Daoy (cell line): ENCODE measurements at places on chromosomes 7 and 10. TPM values are rescaled to one million over a fixed set of nuclear protein-coding genes. Genes with fewer than 3 reads are reported as not detected.
A peak's percentile ranks its signal among the peaks of the same experiment; 100 is the strongest.

SAMD8 gene
- 6.7 and 8.7 TPM in 2 replicates for total RNA-seq

SNCG gene
- total RNA-seq = 1.7 TPM in 1 of 2 replicates, not detected in the other

CPA2 gene
- total RNA-seq = 0.11 TPM in 1 of 2 replicates, not detected in the other

- DNase-seq = peak; percentile 67
Measured at GRCh38 chr10:129962031-129962871, 1.8 kb downstream of the EBF3 start.

DNA sequence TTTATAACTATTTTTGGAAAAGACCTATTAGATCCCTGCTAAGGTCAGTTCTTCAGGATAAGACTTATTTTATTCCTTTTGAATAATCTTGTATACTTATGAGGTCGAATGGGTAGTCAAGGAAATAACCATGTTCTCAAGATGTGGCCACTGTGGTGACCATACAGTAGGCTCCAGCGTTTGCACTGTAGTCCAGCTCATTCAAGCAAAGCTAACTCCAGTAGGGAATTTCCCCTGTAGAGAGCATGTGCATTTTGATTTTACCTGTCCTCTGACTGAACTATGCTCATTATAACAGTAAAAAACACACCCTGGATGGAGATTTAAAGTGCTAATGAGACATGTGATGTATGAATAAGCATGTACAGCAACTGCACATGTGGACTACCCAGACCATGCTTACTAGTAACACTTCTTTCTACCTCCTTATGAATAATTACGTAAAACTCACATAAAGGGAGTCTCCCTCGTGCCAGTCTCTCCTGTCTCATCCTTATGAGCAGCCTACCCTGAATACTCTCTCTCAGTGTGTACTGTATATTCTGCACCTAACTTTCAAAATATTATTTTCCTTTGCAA lies 32.4 kb upstream of the SEMA3E start:
- DNase-seq = no peak

DNA sequence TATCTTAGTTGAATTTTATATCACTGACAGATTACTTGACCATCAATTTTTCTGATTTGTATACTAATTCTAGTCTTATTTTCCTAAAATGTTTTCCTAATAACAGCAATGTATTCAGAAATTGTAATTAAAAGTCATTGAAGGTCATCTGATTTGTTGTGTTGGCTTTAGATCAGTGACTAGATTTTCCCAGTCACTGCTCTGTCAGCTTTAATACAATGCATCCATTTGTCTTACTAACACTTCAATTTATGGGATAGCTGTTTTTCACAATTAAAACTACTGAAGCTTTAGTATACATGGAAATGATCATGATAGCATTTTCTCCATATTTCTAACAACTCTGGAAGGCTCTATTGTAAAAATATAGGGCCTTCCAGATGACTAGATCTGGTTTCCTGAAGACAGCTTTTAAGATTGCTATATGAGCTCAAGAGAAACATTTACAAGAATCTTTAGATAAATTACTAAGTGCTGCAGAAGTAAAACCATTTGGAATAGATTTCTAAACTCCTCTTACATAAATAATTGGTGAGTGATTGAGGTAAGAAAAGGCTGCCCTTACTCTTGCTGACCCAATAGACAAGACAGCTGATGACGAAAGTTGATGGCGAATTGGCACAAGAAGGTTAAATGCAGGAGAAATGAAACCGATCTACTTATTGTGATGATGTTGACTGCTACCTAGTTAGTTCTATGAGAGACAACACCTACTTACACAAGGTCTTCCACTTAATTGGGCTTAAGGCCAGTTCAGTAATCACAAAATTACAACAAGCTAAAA lies 74.1 kb downstream of the LRRTM3 start:
- DNase-seq = no peak

DNA sequence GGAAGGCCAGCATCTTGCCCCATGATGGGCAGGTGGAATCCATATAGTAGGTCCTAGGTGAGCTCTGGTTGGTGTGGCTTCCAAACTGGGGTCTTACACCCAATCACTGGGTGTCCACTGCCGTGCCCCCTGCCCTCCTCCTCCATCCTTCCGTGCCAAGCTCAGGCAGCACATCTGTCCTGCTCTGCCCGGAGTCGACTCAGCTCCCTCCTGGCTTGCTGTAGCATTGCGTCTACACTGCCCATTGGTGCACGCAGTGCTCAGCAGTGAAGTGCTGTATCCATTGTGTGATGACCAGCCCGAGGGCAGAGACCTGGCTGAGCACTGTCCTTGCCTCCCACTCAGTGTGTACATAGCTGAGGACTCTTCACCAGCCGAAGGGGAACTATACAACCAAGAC lies 148.4 kb downstream of the ADAM12 start:
- DNase-seq = no peak

- peak; percentile 10 for DNase-seq
Measured at GRCh38 chr7:127770885-127771284, 118.9 kb downstream of the SND1 start.

DNA sequence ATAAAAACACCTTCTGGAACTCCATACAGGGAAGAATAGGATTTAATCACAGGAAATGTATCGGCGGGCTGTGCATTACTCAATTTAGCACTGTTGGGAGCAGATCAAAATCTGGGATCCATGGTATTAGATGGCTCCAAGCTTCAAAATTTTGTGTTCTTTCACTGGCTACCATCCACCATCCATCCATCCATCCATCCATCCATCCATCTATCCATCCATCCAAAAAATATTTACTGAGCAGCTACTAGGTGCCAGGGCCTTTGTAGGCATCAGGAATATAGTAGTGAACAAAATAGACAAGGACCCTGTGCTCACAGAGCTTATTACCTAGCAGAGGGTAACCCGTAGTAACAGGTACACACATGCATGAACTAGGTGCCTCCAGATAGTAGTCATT lies 280.2 kb downstream of the CCDC3 start:
- DNase-seq = no peak

DNA sequence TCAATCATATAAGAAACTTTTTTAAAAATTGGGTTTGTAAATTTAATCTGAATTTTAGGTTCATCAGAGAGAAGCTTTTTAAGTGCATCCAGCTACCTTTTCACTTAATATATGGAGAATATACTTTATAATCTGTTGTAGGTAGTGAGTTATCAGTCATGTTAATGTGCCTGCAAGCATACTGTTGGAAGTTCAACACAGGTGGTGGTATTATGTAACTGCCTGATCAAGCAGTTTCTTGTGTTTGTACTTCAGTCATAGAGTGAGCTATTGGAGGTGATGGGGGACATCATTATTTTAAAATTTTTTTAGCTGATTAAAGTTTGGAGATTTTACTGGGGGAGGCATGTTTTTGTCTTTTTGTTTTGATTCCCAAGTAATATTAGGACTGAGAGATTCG lies 2.5 kb downstream of the TNKS2 start:
- DNase-seq = no peak

DNA sequence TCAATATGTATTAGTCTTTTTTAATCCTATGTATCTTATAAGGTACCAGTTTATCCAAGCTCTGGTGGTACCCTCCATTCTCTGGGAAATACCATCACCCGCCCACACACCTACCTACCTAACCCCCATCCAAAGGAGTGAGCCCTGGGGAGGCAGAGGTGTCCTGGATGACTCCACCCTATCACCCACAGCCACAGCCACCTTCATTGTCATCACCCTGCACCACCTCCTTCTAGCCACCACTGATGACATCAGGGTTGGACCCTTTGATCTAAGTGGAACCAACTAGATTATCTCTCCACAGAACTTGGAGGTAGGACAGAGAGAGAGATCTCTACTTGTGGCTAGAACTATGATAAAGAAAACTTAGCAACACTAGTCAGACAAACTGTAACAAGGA lies 259.4 kb downstream of the PARD3 start:
- peak; percentile 11 for DNase-seq

GRCh38 chr7:129569811-129570215 lies 41.7 kb upstream of the NRF1 start:
- DNase-seq = peak; percentile 96

DNA sequence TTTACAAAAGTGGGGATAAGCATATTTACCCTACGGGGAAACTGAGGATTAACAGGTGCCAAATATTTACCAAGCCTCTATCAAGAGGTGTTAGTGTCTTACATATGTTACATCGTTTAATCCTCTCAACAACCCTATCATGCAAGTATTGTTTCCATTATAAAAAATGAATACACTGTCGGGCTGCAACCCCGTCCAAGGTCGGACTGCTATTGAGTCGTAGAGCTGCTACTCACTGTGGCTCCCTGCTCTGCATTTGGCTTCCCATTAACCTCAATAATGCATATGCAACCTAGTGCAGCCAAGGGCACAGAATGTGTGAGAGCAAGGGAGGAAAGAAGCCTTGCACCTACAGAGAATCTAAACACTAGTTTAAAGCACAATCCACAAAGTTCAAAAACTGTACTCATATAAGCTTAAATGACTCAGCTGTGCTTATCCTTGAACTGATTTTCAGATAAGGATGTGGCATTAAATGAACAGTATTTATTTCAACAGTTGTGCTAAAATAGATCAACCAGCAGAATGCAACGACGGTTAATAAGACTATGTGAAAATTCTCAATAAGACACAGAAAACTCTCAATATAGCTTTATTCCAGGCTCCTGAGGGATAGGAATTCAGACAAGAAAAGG lies 49.9 kb downstream of the UBE2H start:
- no peak for DNase-seq

- no peak for DNase-seq
Measured at GRCh38 chr10:26384600-26384999, 53.5 kb upstream of the APBB1IP start.

GRCh38 chr7:68176974-68177373 lies 1180.3 kb downstream of the TYW1 start:
- peak; percentile 17 for DNase-seq
